ENCODE measurements at places on chromosomes 3 and 15. TPM values are rescaled to one million over a fixed set of nuclear protein-coding genes. Genes with fewer than 3 reads are reported as not detected.

The CX3CR1 gene
- not detected for total RNA-seq

The TRIM42 gene
- not detected for total RNA-seq

The RASA2 gene
- total RNA-seq: 9.2 TPM

The ABTB1 gene
- total RNA-seq: 14.0 TPM

The TJP1 gene
- total RNA-seq: 104 TPM

The RARRES1 gene
- total RNA-seq: 0.98 TPM

The FOXB1 gene
- not detected for total RNA-seq

The BHLHE40 gene
- total RNA-seq: 12.5 TPM

The RGMA gene
- not detected for total RNA-seq

The GOLGA6L25 gene
- total RNA-seq: not detected

The CSTA gene
- total RNA-seq: not detected

The AADAC gene
- not detected for total RNA-seq

The SCG5 gene
- total RNA-seq: 0.60 TPM

The GP5 gene
- total RNA-seq: 0.22 TPM

The NOP10 gene
- total RNA-seq: 119 TPM

The CPNE9 gene
- total RNA-seq: not detected

The CFAP100 gene
- total RNA-seq: not detected

The ZBTB20 gene
- 15.4 TPM for total RNA-seq

The ZNF619 gene
- 6.5 TPM for total RNA-seq

The KBTBD12 gene
- not detected for total RNA-seq

The HHLA2 gene
- not detected for total RNA-seq

The UPK1B gene
- total RNA-seq: not detected

The CTDSPL gene
- total RNA-seq: 98.7 TPM

The SSUH2 gene
- total RNA-seq: 0.76 TPM

The IQCH gene
- 0.69 TPM for total RNA-seq

The DCLK3 gene
- total RNA-seq: not detected

The LYZL4 gene
- total RNA-seq: not detected

The CAPN3 gene
- 0.69 TPM for total RNA-seq

The TF gene
- total RNA-seq: 0.33 TPM

The ACP3 gene
- total RNA-seq: not detected

The ADPRH gene
- 11.8 TPM for total RNA-seq

The GADL1 gene
- under 0.01 TPM for total RNA-seq

The COX17 gene
- 19.8 TPM for total RNA-seq

The ITIH4 gene
- 0.43 TPM for total RNA-seq

Measured in dermis lymphatic vessel endothelial cell (primary cell).